ENCODE measurements at places on chromosomes 4 and X.

- peak; percentile 38 for DNase-seq
Measured at GRCh38 chr4:16026160-16026761, 57.6 kb downstream of the PROM1 start.

- DNase-seq = no peak
Measured at GRCh38 chr4:153450544-153450917, 15.6 kb upstream of the TMEM131L start.

DNA sequence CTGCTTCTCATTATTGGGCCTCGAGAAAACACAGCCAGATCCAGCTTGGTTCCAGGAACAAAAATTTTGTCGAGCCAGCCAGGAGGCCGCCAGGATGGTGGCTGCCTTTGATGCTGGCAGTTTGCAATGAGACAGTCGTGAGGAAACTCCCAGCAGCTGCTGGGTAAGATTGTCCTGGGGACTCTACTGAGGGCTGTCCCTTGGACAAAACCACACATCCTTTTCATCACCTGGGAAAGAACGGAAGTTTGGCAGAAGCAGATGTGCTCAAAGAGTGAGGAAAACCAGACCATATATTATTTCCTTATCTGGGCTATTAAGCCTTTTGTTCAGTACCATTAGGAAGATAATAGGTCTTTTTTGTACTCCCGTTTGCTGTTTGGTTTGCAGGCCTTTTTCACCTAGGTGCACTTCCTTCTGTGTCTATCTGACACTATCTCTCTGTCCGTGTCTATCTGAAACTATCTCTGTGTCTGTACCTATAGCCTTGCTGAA, 13.4 kb upstream of the PAPSS1 start:
- DNase-seq = no peak

DNA sequence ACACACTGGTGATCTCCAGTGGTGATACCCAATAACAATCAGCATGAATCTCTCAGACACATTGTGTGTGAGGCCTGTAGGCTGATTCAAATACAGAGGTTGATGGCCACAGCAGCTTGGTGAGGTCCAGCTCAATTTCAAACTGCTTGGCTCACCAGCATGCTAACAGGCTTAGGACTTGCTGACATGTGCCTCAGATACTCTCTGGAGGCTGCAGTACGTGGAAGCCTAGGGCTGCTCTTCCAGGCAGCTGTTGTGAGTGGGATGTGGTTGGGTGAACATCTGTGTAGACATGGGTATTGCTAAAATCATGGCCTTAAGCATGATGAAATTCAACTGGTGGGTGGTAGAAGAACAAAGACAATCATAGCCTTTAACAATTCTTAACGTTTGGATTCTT, 4.3 kb downstream of the CXCL9 start:
- no peak for DNase-seq

DNA sequence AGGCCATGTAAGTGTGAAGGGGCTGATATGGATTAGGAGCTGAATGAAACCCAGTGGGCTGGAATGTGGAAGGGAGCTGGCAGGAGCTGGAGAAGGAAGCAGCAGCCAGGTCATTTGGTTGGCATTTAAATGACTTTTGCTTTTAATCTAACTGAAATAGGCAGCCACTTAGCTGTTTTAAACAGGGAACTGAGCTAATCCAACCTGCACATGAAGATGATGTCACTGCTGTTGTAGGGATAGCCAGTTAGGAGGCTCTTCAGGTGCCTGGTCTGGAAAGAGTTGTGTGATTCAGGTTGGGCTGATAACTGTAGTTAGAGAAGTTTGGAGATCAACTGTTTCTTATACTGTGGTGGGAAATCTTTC, 122.4 kb downstream of the PALLD start:
- no peak for DNase-seq

DNA sequence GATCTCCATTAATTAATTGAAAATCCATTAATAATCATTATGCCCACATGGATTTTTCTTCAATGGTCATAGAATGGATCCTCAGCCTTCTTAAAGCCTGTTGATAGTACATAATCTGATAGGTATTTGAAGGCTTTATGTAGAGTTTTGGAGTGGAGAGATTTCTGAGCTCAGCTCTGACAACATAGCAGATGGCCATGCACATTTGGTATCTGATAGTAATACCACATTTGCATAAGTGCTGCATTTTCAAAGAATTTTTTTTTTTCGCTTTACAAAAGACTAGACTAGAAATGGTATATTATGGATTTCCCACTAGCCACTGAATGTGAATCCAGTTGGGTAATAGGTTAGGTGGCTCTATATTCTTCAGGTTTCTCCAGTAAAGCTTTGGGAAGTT, 440.6 kb downstream of the FGF13 start:
- DNase-seq = no peak

GRCh38 chr4:39170301-39170700, 12.0 kb upstream of the WDR19 start:
- DNase-seq = no peak

DNA sequence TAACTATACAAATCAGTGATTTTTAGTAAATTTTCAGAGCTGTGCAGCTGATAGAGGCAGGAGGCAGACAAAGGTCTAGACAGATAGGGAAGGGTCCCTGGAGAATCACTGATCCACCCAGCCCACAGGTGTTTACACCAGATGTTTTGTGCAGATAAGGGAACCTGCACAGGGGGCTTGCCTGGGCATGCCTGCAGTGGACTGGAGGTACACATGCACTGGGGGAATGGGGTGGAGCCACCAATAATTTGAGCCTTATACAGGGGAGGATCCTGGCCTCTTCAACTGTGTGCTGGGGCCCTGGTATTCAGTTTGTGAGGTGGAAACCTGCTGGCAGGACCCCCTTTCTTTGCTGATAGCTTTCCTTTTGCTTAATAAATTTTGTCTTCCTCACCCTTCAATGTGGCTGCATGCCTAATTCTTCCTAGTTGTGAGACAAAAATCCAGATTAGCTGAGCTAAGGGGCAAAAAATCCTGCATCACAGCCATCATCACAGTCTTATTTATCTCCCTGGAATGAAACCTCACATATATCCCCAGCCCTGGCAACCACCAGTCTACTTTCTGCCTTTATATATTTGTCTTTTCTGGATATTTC, 102.8 kb downstream of the KDM6A start:
- no peak for DNase-seq

DNA sequence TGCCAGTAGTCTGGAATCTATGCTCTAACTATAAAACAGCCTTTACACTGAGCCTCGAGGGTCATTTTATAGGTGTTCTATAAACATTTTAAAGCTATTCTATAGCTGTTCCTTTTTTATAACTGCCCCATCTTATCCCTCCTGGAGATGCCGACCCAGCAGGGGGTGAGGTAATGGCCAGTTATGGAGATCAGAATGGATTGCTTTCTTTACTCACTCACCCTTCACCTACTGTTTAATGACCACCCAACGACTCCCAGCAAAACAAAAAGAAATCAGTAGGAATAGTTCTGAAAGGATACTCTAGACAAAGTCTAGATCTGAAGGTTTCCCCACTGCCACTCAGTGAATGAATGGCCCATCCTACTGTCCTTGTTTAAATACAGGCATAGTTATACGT, 1113.1 kb downstream of the FAT4 start:
- DNase-seq = no peak

DNA sequence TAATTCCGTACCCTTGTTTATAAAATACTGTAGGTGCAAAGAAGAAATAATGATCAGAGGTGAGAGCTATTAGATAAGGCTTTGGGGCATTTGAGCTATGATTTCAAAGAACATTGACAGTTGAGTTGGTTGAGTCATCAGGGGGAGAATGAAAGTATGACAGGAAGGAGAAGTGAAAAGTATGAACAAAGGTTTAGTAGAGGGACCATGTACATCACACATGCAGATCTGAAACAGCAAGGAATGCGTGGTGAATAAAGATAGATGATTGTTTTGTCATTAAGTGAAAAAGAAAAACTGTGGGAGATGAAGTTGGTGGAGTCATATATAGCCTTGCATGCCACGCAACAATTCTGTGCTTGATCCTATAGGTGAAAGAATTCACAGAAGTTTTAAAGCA, 163.1 kb downstream of the ARAP2 start:
- DNase-seq = no peak

GRCh38 chrX:147680251-147680650, 231.5 kb upstream of the FMR1 start:
- no peak for DNase-seq

DNA sequence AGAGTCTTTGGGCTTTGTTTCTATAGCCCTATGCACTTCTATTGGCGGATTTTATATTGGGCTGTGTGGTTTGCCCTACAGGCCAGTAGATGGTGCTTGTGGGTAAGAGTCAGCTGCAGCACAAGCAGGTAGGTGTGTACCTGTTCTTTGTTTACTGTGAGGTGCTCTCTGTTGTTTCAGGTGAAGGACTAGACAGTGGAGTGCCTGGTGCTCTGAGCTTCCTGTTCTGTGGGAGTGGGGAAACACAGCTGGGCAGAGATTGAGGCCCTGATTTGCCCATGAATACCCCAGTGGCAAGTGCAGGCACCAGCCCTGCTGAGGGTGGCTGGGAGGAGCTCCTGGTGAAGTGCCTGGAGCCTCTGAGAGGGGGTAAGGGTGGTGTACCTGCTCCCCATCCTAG, 26.3 kb upstream of the UCP1 start:
- DNase-seq = no peak

- DNase-seq = no peak
Measured at GRCh38 chr4:185743722-185744487, 68.1 kb downstream of the SORBS2 start.

- DNase-seq = no peak
Measured at GRCh38 chrX:69369999-69370398, 134.1 kb upstream of the NALF2 start.

DNA sequence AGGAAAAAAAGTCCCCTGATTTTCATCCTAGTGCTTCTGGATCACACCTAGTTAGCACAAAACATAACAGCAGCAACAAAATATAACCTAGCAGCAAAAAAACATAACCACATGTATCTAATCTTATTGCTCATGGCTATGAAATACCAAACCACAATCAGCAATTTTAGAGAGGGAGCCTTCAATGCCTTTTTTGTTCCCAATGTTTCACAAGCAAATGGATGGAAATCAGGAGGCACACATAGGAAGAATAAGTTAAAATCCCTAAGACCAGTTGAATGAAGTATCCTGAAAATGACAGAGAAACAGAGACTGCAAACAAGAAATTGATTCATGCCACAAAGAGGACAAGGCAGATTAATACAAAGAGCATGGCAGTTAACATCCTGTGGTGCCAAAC, 361.6 kb downstream of the GPM6A start:
- DNase-seq = no peak

DNA sequence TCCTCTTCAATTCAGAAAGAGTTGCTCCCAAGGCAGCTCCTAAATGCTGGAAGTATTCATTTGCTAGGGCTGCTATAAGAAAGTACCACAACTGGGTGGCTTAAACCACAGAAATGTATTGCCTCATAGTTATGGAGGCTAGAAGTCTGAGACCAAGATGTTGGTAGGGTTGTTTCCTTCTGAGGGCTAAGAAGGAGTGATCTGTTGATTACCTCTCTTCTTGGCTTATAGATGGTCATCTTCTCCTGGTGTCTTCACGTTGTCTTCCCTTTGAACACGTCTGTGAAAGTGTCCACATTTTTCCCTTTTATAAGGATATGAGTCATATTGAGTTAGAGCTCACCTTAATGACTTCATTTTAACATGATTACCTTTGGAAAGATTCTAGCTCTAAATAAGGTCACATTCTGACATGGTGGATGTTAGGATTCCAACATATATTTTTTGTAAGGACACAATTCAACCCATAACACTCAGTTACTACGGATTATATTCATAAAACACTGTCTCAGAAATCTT, 266.3 kb downstream of the SPATA18 start:
- DNase-seq = no peak

DNA sequence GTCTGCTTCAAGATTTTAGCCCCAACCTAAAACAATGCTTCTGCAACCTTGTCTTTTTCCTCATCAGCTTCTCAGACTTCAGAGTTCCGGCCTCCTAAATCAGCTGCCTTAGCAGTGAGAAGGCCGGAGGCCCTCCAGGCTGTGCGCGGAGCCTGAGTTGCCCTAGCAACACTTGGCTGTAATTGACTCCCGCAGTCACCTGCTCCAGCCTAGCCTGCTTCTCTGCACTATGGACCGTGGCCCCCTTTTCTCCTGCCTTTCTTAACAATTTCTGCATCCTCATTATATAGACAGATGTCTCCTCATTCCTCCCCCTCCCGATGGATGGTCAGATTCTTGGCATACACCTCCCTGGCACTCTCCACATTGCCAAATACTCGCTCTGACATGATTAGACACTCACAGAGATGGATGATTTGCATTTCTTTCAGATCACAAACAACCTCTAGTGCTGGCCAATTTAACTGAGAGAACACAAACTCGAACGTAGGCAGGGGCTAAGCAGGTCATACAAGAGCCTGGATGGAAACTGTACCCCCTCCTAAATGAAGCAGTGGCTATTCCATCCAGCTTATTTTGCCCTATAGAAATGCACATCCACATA, 9.5 kb upstream of the HUWE1 start:
- peak; percentile 65 for DNase-seq

GRCh38 chr4:182126096-182126495, 117.1 kb upstream of the TENM3 start:
- DNase-seq = no peak

- no peak for DNase-seq
Measured at GRCh38 chrX:151828439-151829080, 84.1 kb upstream of the MAGEA4 start.

DNA sequence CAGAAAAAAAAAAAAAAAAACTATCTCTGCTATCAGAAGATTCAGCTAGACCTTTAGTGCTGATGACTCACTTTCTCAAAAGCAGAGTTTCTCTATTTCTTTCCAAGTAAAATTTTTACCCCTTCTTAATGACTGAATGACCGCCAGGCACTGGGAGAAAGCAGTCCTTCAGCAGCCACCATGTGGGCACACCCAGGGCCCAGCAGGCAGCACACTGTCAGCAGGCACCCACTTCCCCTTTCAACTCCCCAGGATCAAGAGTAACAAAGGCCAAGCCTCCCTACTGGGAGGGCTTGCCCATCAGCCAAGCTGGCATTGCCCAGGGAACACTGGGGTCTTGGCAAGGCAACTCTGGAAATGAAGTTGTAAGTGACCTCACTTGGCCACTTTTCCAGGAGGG, 201.9 kb upstream of the MAMLD1 start:
- no peak for DNase-seq

- DNase-seq = no peak
Measured at GRCh38 chrX:112233164-112233563, 150.6 kb upstream of the TRPC5 start.

DNA sequence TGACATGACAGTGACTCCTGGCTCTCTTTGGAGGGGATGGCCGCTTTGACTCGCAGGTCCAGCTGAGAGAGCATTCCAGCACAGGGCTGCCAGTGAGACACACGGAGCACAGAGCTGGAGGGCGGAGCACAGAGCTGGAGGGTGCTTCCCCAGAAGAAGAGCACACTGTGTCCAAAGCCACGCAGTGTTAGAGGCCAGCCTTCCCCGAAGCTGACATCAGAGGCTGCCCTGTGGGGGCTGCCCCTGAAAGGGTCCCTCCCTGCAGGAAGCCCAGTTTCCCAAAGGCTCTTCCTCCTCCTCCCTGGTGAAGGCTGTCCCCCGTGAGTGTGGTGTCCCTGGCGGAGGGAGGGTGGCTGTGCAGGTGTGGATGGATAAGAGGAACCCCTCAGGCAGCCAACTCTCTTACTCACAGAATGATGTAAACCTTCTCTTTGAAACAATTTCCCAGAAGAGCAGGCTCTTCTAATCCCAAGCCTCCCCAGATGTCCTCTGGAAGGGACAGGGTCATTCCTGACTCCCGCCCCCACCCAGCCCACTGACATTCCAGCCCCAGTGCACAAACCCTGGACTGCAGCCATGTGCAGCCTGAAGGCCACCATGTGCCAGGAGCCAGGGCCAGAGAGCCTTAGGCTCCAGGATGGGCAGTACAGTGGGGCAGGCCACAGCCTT, 53.4 kb downstream of the PSAPL1 start:
- no peak for DNase-seq

Data from NCI-H1092 (cell line).